Activated T-cell treated with anti-CD3 and anti-CD28 coated beads for 48 hours (primary cell): ENCODE measurements at places on chromosomes 3 and 15.
A peak's percentile ranks its signal among the peaks of the same experiment; 100 is the strongest.

GRCh38 chr3:183514021-183514420 lies 41.5 kb downstream of the KLHL6 start:
- no peak for DNase-seq

DNA sequence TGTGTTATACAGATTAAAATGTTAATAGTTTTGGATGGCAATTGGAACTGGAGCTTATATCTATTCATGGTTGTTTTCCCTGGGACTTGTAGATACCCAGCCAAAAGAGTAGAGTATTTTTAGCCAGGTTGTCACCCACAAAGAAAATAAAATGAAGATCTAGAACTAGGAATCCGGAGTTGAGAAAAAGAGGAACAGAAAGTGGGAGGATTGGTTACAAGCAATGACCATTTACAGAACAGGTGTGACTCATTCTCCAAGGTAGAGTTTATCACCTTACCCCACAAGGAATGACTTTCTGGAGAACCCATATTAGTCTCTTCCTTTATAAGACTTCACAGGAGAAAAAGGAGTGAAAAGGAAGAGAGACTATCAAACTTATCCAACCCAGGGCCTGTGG lies 99.8 kb downstream of the TMEM108 start:
- no peak for DNase-seq

GRCh38 chr3:129690406-129690805 lies 83.9 kb upstream of the PLXND1 start:
- no peak for DNase-seq

GRCh38 chr3:49173116-49173791 lies 1.9 kb downstream of the KLHDC8B start:
- DNase-seq: no peak

DNA sequence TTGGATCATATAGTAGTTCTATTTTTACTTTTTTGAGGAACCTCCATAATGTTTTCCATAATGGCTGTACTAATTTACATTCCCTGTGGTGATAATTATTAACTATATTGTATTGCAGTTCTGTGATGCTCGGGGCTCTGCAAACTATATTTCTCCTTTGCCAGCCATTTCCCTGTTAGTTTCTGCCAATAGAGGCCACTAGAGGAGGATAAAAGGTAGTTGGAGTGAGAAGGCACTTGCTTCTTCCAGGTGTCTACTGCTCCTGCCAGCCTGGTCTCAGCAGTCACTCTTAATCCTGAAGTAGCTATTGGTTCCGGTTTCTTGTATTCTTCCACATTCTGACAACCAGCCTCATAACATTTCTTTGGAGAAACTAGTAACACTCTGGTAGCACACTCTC lies 233.9 kb upstream of the GBE1 start:
- no peak for DNase-seq

GRCh38 chr3:161054860-161055604 lies 50.1 kb downstream of the B3GALNT1 start:
- no peak for DNase-seq

DNA sequence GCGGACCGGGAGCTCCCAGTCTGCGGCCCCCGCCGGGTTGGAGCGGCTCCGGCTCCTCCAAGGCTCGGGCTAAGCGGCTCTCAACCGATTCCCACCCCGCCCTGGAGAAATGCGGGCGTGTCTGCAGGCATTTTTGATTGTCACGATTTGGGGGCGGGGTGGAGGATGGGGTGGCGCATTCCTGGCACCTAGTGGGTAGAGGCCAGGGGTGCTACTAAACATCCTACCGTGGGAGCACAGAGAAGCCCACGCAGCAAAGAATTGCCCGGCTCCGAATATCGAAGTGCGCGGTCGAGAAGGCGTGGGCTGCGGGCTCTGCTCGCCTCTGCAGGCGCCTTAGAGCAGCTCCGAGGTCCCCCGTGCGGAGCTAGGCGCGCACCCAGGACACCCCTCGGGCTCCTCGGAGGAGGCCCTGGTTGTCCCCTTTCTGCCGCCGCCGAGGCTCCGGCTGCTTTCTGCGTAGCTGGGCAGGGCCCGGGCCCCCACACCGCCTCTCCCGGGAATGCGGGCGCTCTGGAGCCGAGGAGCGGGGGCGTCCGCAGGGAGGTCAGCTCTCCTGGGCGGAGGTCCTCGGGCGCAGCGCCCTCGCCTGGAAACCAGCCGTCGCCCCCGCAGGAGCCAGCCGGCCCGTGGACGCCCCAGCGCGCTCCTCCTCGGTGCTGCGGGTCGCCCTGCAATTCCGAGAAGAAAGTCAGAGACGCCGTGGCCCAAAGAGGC lies 16.5 kb upstream of the LAMP3 start:
- DNase-seq: peak; percentile 49

DNA sequence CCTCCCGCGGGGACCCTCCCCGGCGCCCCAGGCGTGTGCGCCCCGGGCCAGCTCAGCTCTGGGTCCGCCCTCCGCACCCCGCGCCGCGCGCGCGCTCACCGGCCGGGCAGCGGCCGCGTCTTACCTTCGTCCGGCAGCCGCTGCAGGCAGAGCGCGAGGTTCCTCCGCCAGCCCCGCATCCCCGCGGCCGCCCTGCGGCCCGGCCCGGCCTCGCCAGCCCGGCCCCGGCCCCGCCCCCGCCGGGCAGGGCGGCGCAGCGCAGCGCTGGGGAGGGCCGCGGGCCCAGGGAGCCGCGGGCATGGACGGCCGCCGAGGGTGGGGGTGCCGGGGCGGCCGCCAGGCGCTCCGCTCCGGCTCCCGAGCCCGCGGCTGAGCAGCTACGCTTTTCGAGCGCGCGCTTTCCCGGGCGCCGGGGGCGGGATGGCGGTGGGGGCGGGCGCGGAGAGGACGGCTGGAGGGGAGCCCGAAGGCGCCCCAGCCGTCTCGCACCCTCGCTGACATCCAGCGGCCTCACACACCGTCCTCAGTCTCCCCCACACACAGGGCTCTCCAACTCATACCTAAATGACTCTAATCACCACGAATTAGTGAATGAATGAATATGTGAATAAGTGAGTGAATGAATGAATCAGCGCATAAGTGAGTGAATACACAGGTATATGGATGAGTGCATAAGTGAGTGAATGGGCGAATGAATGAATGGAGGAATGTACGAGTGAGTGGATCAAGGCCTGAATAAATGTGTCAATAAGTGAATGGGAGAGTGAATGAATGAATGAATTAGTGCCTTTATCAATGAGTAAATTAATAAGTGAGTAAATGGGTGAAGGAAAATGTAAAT lies 48.5 kb upstream of the CCDC174 start:
- no peak for DNase-seq

DNA sequence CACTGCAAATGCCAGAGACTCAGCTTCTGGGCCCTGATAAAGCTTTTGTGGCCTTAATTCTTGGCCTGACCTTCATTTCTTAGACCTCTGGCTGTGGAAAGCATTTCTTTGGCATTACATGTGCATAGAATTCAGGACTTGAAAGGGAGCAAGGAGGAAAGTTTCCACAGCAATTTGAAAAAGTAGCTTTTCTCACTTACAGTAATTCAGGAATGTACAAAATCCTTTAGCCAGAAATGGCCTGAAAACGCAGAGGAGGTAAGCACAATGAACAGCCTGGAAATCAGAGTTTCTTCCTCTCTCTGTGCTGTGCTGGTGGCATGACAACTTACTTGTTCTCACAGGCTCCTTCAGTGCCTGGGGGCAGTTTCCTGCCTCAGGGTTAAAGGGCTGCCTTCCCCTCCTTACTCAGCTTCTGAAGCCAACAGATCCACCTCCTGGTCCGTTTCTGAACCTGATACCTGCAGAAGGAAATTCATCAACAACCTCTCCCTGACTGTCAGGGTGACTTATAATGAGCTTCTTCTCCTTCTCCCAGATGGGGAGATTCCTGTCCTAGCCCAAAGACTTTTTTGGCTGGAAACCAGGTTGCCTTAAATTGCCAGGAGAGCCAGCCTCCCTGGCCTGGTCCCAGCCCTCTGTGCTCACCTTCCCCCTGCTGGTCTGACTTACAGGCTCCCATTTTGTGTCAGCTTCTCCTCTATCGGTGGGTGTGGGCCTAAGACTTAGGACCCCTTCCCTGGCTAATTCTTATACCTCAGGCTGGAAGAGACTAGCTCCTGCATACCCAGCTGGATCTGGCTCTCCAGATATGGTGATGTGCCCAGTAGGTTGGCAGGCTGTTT lies 102.3 kb downstream of the MYRIP start:
- no peak for DNase-seq

GRCh38 chr15:96184297-96184696 lies 146.2 kb upstream of the NR2F2 start:
- no peak for DNase-seq

DNA sequence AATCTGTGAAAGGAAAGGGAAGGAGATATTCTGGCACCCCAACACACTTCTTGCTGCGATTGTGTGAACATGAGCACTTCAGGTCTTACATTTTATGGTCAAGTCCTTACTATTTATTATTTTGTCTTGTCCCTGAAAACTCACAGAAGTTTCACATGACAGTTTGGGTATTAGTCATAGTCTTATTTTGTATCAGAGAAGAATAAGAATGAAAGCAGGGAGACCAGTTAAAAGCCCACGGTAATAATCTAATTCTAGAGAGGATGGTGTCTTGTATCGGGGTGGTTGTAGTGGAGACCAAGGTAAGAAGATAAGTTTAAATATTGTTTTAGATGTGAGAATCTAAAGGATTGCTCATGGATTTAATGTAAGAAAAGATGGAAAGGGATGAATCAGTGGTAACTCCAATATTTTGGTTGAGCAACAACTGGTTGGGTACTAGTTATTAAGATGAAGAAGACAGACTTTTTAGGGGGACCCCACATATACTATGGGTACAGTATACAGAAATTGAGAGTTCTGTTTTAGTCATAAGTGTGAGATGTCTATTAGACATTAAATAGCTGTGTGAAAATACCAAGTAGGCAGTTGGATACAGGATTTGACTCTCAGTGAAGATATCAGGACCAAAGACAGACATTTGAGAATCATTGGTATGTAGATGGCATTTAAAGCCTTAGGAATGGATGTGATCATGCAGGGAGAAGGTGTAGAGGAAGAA lies 227.6 kb downstream of the MFSD1 start:
- DNase-seq: no peak

DNA sequence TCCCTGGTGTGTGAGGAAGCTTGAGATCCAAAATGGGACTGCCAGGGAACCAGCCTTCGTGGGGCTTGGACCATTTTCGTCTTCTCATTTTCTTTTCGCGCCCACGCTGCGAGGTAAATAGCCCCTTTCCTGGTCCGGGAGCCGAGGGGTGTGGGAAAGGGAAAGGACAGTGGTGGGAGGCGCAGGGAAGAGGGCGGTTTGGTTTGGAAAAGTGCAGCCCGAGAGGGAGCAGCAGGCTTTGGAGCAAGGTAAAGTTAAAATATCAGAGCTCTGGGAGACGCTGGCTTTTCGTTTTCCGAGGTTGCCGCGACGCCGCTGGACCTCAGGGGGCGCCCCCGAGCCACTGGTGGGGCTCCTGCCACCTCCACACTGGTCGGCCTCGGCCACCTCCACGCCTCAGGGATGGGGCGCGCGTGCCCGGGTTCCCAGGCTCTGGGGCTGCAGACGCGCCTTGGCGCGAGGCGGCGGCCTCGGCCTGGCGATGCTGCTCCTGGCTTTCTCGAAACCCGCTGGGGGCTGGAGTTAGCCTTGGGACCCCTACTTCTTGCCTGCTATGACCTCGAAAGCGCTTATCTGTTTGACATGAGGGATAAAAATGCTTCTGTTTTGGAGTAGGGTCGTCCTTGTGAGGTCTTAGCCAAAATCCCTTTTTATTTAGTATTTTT lies 3.2 kb downstream of the PTPRG start:
- peak; percentile 27 for DNase-seq

DNA sequence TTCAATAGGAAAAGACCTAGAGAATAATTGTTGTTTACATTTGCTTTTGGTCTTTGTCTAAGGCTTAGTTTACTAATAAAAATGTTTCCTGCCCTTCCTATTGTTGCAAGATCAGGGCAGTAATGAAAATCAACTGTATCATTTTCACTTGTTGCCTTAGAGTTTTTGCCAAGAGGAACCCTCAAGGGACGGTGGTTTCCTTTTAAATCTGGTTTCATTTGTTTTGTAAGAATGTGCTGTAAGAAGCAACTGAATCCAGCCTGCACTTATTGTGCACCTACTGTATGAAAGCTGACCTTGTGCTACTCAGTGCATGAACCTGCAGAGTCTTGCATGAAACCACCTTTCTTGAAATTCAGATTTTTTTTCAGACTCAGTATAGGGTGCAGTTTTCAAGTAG lies 5.3 kb downstream of the IGF1R start:
- no peak for DNase-seq

DNA sequence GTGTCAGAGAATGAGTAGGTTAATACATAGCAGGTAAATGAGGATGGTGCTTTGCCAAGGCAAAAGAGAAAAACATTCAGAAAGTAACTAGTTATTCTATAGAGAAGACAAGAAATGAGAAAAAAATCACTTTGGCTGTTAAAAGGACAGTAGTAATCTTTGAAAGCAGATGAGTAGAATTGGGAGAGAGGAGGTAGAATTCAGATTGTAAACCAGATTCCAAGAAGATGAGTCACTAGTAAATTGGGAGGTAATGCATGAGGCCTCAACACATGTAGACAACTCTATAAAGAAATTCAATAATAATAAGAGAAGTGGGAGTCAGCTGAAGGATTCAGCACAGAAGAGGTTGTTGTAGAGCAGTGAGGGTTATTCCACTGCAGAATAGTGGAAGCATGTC lies 81.4 kb downstream of the MBNL1 start:
- no peak for DNase-seq

- DNase-seq: no peak
Observed at GRCh38 chr3:98897701-98898100, 3.8 kb downstream of the DCBLD2 start.

DNA sequence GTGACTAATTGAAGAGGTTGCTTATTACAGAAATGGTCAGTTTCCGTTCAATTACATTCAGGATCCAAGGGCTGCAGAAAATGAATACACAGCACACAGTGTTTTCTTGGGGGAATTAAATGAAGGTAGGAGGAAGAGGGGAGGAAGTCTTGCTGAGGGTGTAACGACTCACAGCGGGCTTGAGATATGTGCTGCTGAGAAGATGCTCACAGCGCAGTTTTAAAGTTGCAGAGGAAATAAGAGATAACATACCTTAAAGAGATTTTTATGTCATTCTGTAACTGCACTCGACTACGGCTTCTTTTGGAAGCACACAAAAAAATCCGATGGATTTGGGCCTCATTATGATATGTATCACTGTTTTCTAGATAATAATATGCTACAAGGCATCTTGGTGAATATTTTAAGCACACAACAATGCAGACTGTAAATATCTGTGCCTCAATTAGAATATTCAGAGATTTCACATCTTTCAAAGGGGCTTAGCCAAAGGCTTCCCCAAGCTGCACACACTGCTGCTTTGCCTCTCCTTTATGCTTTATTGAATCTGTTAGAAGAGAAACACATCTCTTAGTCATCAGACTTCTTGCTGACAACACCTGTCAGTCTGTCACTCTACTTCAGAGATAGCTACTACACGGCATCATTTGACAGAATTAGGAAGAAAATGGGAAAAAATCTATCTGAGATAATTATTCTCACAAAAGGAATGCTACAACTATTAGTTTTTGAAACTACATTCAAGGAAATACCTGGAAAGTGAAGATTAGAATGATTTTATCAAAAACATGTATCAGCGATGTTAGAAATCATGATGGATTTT lies 773.2 kb downstream of the OTOL1 start:
- no peak for DNase-seq

DNA sequence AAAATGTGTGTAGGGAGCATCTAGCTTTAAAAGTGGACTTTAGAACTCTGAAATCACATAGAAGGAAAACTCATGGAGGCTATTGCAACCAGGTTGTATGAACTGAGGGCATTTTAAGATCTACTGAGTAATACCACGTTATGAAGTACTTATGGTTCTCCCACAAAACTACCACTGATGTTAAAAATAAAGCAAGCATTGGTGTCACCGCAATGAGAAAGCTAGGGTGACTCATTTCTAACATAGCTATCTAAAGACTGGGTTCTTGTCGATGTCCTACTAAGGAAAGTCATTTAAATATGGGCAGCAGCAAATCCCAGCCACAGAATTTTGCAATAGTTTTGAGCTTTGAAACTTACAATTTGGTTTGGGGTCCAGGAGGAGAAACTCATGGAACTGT lies 584.8 kb downstream of the DIPK2A start:
- DNase-seq: no peak
